ENCODE measurements at places on chromosomes 1 and 21.

GRCh38 chr1:188194916-188195315, 1366.2 kb downstream of the PLA2G4A start:
- DNase-seq, result no peak

GRCh38 chr21:38837806-38838461, 32.2 kb downstream of the ETS2 start:
- no peak for DNase-seq

- DNase-seq, result no peak
Observed at GRCh38 chr1:178037510-178038253, 56.2 kb upstream of the RASAL2 start.

- no peak for DNase-seq
Observed at GRCh38 chr1:96771847-96772246, 50.3 kb downstream of the PTBP2 start.

- DNase-seq, result peak; percentile 43
Observed at GRCh38 chr1:206808615-206809014, 36.3 kb upstream of the IL10 start.

DNA sequence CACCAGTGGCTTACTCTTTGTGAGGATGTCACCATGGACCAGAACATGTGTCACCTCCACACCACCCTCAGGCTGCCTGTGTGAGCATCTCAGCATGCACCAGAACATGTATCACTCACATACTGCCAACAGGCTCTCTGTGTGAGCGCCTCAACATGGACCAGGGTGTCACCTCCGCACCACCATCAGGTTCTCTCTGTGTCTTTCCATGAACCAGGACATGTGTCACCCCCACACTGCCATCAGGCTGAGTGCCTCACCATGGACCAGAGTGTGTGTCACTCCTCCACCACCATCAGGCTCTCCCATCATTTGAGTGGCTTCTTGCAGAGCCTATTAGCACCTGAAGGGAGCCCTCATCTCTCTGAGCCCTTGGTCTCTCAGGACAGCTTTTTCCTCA, 125.2 kb downstream of the ZNF648 start:
- no peak for DNase-seq

DNA sequence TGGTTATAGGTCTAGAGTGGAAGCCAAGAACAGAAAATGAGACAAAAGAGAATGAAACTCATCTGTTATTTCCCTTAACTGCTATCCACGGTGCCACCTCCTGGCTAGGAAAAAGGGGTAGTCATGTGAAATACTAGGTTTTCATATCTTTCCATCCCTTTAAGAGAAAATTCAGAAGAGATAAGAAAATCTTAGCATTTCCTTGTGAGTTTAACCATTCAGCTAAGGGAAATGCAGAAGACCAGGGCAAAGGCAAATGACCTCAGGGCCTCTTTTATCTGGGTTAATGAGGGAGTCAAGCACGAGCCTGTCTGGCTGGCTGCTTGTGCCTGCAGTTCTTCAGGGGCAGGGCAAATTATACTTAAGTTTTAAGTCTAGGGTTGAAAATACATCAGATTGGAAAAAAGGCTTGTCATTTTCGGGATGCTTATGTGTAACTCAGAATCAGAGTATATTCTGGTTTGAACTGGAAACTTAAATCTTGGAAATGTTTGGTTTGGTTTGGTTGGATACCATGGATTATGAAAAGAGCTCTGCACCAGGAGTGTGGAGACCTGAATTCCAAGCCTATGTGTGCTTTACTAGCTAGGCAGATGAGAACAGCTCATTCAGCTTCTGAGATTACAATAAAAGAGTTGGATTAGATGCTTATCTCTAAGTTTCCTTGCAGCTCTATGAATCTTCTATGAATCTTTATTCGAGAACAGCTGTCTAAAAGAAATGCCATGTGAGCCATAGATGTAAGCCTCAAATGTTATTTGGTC, 19.9 kb downstream of the NIBAN1 start:
- no peak for DNase-seq

- no peak for DNase-seq
Observed at GRCh38 chr1:27719286-27720251, 6.2 kb upstream of the FAM76A start.

Data from CD4-positive, alpha-beta T cell (primary cell).